ENCODE measurements at places on chromosomes 6 and 20.

DNA sequence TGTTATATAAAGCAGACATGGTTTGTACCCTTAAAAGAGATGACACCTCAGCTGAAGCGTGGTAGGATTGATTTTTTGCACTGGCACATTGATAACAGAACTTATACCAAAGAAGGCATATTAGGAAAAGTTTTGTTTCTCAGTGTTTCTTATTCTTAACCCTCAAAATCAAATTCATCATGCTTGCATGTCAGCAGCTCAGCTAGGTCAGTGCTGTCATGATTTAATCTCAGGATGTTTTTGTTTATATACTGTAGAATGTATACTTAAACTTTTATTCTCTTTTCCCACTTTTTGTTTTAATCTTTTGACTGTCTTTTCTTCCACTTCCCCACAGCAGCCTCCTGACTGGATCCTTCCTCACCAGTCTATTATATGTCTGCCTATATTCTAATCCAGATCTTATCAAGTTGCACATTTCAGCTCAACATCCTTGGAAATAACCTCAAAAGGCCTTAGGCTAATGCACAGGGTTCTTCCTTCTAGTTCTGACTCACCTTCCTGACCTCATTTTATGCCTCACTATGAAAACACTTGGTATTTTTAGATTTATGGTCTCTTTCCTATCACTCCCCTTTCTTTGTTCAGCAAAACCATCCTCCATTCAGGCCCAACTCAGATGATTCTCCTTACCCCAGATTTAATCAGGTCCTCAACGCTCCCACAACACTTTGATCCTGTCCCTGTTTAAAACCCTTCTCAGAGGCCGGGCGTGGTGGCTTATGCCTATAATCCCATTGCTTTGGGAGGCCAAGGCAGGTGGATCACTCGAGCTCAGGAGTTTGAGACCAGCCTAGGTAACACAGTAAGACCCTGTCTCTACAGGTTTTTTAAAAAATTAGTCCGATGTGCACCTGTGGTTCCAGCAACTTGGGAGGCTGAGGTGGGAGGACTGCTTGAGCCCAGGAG lies 7.2 kb downstream of the HEBP2 start:
- no peak for DNase-seq

- no peak for DNase-seq
Observed at GRCh38 chr20:61524951-61525666, 273.0 kb downstream of the CDH4 start.

DNA sequence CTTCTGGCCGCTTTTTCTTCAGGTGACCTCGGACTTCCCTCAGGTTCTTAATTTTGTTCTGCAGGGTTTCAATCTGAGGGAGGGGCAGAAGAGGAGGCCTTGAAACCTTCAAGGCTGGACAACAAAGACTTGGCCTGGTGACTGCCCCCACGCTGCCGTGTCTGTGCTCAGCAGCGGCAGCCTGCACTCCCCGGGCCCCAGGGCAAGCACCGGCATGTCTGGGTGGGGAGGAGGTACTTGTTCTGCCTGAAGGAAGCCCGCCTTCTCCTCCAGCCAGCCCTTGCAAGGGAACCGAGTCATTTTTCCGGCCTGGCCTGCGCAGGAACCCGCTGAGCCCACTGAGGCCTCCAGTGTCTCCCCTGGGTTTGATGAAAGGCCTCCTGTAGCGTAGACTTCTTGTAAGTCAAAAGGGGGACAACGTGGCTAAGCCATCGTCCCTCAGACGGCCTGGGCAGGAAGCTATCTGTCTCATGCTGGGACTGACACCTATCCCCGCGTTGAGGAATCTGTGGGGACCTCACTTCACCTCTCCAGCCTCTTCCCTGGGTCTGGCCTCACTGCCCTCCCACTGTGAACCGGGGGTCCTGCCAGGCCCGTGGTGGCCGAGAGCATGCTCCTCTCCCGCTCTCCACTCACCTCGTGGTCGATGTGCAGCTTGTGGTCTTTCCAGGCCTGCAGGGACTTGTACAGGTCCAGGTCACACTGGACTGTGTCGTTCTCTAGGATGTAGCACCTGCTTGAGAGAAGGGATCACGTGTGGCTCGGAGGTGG lies 119.9 kb downstream of the SULF2 start:
- DNase-seq, result no peak

DNA sequence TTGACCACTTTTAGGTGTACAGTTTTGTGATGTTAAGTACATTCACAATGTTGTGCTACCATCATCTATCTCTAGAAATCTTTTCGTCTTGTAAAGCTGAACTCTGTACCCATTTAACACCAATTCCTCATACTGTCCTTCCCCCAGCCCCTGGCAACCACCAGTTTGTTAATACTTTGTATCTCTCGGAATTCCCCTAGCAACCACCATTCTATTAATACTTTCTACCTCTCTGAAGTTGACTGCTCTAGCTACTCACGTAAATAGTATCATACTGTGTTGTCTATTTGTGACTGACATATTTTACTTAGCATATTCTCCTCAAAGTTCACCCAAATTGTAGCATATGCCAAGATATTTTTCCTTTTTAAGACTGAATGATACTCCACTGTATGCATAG lies 82.3 kb upstream of the CLDN20 start:
- DNase-seq, result no peak

- no peak for DNase-seq
Observed at GRCh38 chr6:24194978-24195700, 69.1 kb downstream of the NRSN1 start.

DNA sequence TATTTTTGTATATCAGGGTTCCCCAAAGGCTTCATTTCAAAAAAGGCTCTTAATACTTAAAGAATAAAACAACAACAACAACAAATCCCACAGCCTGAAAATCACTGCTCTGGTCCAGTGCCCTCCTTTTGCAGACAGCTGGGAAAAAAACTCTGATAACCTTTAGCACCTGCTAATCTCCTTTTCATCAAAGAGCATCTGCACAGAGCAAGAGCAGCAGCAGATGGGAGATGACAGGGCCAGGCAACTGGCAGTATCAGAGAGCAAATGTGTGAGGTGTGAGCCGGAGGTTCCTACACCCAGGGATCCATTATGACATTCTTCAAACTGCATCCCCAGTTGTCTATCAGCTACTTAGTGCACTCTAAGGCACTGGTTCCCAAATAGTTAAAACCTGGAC lies 25.7 kb downstream of the TTI1 start:
- DNase-seq, result no peak

GRCh38 chr6:159655409-159655988 lies 37.5 kb downstream of the SOD2 start:
- no peak for DNase-seq

DNA sequence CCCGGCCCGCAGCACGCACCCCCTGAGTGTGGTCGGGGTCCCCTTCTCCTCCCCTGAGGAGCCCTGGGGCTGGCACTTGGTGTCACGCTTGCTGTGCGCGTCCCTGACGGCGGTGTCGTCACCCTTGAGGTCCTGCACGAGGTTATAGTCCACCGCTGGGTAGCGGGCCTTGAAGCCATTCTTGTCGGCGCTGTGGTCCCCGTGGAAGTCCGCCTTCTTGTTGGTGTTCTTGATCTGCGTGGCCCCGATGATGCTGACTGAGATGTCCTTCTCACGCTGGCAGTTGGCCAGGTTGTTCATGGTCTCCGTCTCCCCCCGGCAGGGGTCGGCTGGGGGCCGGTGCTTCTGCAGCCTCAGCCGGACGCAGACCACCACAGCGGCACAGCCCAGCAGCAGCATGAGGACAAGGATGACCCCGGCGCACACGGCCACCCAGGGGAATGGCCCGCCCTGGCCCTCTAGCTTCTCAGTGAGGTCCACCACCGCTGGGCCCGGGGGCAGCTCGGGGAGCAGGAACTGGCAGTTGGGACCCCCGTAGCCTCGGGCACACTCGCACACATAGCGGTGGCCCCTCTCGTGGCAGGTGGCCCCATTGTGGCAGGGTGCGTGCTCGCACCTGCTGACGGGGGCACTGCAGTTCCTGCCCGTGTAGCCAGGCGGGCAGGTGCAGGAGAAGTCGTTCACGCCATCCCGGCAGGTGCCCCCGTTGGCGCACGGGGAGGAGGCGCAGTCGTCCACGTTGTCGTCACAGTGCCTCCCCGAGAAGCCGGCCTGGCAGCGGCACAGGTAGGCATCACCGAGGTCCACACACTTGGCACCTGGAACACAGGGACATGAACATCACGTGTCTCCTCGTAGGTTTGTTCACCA lies 7.4 kb downstream of the DLL1 start:
- DNase-seq, result no peak

DNA sequence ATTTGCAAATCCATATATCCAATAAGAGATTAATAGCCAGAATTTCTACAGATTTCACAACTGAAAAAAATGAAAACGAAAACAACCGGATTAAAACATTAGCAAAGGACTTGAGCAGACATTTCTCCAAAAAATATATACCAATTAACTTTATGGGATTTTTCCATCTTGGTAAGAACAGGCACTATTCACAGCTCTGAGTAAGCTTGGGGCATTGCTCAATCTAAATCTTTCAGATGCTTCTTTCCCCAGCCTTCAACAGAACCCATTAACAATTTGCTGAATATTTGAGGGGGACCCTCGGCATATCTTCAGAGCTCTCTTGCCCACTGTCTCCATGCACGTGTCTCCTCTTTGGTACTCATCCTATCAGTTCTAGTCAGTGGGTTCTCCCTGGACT lies 111.7 kb upstream of the CD93 start:
- no peak for DNase-seq

GRCh38 chr6:52420668-52421358 lies 671 bp downstream of the EFHC1 start:
- DNase-seq, result no peak

- no peak for DNase-seq
Observed at GRCh38 chr6:136403110-136403980, 113.7 kb upstream of the BCLAF1 start.

GRCh38 chr6:106849120-106849519 lies 125.4 kb downstream of the CD24 start:
- no peak for DNase-seq

GRCh38 chr20:47061549-47061948 lies 166.9 kb downstream of the EYA2 start:
- no peak for DNase-seq

GRCh38 chr6:136344420-136344819 lies 54.8 kb upstream of the BCLAF1 start:
- DNase-seq, result no peak

- DNase-seq, result no peak
Observed at GRCh38 chr6:141313986-141314385, 818.7 kb upstream of the GJE1 start.

- no peak for DNase-seq
Observed at GRCh38 chr20:38878866-38879265, 47.4 kb upstream of the FAM83D start.

- no peak for DNase-seq
Observed at GRCh38 chr6:168647271-168647670, 206.3 kb downstream of the SMOC2 start.

DNA sequence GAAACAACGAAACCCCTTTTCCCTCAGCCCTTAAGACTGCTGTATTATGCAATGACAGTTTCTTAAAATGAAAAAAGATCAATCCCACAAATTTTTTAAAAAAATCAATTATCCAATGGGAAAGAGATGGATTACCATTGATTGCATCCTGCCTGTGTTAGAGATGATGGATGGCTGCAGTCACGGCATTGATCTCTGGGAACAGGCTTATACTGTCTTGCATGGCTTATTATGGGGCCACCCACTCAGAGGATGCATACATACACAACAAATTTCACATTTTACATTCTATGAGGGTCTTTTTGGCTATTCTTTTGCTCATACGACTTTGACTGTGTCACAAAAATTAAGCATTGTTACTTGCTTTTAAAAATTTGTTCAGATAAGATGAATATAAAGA lies 724.3 kb downstream of the HDGFL1 start:
- no peak for DNase-seq

DNA sequence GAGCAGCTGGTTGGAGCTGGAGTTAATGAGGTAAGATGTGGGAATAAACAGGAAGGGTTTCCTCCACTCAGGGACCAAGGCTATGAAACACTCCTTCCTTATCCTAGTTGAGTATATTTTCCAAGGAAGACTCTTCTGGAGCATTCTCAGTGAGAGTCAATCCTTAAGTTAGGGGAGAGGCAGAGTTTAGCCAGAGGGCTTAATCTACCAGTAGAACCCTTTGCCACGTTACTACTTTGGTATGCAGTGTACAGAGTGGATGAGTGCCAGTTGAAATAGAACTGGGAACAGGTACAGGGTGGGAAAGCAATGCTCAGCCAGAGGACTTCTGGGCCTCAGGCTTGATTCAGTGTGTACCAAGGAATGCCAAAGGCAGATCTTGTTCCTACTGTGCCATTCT lies 114.3 kb downstream of the UBE3D start:
- no peak for DNase-seq

GRCh38 chr6:45584127-45584526 lies 206.4 kb upstream of the SUPT3H start:
- DNase-seq, result no peak

DNA sequence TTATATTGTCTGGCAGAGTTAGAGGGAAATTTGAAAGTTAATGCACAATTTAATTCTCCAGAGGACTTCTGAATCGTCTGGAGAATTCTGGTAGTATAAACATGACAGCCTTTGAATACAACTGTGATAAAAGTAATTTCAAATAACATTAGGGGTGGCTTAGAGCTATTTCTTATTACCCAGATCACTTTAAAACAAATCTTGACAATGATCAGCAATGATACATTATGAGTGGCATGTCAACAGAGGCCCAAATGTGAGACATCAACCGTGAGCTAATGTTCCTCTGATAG lies 259.1 kb downstream of the HACE1 start:
- no peak for DNase-seq

DNA sequence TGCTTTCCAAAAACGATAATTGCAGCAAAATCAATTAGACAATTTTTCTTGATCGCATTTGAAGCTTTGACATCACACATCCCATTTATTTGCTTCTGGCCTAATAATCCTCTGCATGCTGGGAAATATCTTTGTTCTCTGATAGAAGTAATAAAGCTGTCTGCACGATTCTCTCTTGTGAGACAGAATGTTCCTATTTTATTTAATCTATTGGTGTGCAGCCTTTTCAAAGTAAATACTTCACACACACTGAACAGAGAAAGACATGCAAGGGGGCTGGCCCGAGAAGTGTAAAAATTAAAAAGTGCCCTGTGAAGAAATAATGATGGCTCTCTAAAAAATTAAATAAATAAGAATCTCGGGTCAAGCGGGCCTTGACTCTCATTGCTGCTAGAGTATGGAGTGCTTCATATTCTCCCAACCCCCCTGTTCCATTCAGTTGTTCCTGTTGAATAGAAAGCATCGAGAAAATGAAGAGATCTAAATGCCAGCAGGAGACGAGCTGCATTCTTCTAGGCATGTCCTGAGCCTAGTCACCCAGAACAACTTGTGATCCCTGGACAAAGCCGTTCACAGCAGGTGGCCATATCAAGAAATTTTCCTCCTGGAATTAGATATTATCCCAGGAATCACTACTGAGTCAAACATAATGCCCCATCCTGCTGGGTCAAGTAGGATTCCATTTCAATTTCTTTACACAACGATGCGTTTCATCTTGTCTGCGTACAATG lies 625.9 kb upstream of the EPHA7 start:
- DNase-seq, result no peak

DNA sequence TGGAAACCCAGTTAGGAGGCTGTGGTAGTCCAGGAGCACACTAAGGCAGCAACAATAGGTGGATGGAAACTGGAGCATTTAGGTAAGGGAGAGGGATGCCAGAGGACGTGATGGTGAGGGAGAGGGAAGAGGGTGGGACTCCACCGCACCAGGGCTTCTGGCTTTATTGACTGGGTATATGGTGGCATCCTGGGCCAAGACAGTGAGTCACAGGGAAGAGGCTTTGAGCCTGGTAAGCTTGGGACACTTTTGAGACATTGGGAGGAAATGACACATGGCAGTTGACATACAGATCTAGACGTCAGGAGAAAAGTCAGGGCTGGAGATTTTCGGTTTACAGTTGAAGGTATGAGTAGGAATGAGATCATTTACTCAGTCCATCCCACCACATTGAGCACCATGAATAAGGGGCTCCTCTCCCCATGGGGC lies 14.9 kb downstream of the NT5E start:
- DNase-seq, result no peak

All from esophagus squamous epithelium (tissue), 5 donors.